ENCODE measurements at places on chromosomes 4 and X. TPM values are rescaled to one million over a fixed set of nuclear protein-coding genes. Genes with fewer than 3 reads are reported as not detected.

The FRMPD3 gene
- 0.23 TPM for total RNA-seq

The IL21 gene
- not detected for total RNA-seq

The NAP1L2 gene
- total RNA-seq, result not detected

The PLP1 gene
- total RNA-seq, result not detected

The STK26 gene
- total RNA-seq, result 41.1 TPM

The CXCL6 gene
- not detected for total RNA-seq

The BST1 gene
- total RNA-seq, result 0.31 TPM

The APELA gene
- not detected for total RNA-seq

The CCNB3 gene
- total RNA-seq, result 0.15 TPM

The CTAG1A gene
- not detected for total RNA-seq

The GJB1 gene
- total RNA-seq, result not detected

The SLC9B1 gene
- not detected for total RNA-seq

The CLIC2 gene
- 0.17 TPM for total RNA-seq

The TLR2 gene
- 1.1 TPM for total RNA-seq

The FMR1NB gene
- not detected for total RNA-seq

The POF1B gene
- 0.28 TPM for total RNA-seq

The NALF2 gene
- not detected for total RNA-seq

The DGKK gene
- not detected for total RNA-seq

The CAPN6 gene
- not detected for total RNA-seq

The ATP8A1 gene
- not detected for total RNA-seq

The ARMCX4 gene
- total RNA-seq, result 4.8 TPM

The MMRN1 gene
- not detected for total RNA-seq

The GRXCR1 gene
- total RNA-seq, result not detected

The MND1 gene
- total RNA-seq, result 24.4 TPM

The EIF2S3 gene
- 252 TPM for total RNA-seq

The AKAP14 gene
- 2.7 TPM for total RNA-seq

The PPARGC1A gene
- not detected for total RNA-seq

The ESX1 gene
- total RNA-seq, result 1.6 TPM

The SYTL5 gene
- not detected for total RNA-seq

The TMSB15B gene
- not detected for total RNA-seq

The MAGEH1 gene
- total RNA-seq, result not detected

The SSX2 gene
- total RNA-seq, result 52.2 TPM

The NOCT gene
- total RNA-seq, result 6.8 TPM

The LINC00632 gene
- total RNA-seq, result 0.46 TPM

The TBCK gene
- 22.0 TPM for total RNA-seq

The PCDH18 gene
- 0.40 TPM for total RNA-seq

The RADX gene
- total RNA-seq, result 0.20 TPM

The AFF1 gene
- 52.8 TPM for total RNA-seq

The ETDB gene
- total RNA-seq, result not detected

The DDX60 gene
- 9.1 TPM for total RNA-seq

The S100G gene
- total RNA-seq, result not detected

The AGTR2 gene
- total RNA-seq, result not detected

The ZFP92 gene
- total RNA-seq, result not detected

Data from PC-9 (cell line).